Mesenteric fat pad (tissue), 1 donor: ENCODE measurements at places on chromosomes 3 and 15.

DNA sequence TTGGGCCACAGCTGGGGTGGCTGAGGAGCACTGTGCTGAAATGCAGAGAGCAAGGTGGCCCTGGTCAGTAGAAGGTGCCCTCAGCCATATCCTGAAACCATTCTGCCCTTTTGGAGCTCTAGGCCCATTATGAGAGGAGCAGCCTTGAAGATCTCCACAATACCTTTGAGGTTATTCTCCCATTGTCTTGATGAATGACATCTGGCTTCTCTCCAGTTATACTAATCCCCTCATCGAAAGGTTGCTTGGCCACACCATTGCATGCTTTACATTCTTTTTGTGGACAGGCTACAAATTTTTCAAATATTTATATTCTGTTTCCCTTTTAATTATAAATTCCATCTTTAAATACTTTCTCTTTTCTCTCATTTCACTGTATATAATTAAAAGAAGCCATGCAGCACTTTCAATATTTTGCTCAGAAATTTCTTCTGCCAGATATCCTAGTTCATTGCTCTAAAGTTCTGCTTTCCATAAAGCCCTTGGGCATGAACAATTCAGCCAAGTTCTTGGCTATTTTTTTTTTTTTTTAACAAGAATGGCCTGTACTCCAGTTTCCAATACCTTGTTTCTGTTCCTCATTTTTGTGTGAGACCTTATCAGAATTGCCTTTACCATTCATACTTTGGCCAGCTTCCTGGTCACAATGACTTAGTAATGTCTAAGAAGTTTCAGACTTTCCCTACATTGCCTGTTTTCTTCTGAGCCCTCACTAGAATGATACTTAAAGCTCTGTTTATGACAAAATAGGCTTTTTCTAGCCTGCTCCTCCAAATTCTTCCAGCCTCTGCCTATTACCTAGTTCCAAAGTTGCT lies 138.9 kb upstream of the SGO1 start:
- no peak for DNase-seq

- DNase-seq = no peak
Observed at GRCh38 chr15:21269121-21269520, 171.2 kb downstream of the POTEB3 start.

- DNase-seq = no peak
Observed at GRCh38 chr3:183539811-183540210, 15.7 kb downstream of the KLHL6 start.

DNA sequence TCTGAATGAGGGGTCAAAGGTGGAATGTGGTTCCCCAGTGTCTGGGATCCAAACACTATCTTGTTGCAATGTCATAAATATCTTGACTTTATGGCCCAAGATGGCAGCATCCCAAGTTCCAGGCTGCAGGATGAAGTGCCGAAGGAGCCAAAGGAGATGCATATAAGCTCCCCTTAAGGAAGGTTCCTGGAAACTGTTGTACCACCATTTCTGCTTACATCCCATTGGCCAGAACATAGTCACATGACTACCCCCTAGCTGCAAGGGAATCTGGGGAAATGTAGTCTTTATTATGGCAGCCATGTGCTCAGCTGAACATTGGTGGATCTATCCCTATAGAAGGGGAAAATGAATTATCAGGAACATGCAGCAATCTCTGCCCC lies 54.3 kb downstream of the BDH1 start:
- DNase-seq = no peak

GRCh38 chr15:63869371-63870042 lies 35.8 kb upstream of the HERC1 start:
- DNase-seq = peak; percentile 2

DNA sequence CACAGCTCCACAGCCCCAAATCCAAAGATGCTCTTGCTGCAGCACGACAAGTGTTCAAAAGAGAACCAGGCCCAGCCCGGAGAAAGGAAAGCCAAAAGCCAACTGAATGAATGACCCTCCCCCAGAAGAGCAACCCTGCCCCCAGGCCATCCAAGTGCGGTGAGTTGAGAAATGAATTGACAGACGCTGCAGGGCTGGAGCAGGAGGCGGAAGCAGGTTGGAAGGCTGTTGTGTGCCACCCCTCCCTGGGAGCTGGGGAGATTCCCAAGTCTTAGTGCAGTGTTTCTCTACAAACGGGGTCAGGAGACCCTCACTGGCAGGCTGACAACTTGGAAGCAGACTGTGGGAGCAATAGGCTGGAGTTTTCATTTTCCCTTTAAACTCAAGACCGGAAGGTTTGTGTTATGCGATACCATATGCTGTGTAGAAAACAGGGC lies 3.5 kb upstream of the SPTBN5 start:
- DNase-seq = no peak

GRCh38 chr15:41987925-41988275 lies 15.5 kb upstream of the EHD4 start:
- DNase-seq = peak; percentile 74

DNA sequence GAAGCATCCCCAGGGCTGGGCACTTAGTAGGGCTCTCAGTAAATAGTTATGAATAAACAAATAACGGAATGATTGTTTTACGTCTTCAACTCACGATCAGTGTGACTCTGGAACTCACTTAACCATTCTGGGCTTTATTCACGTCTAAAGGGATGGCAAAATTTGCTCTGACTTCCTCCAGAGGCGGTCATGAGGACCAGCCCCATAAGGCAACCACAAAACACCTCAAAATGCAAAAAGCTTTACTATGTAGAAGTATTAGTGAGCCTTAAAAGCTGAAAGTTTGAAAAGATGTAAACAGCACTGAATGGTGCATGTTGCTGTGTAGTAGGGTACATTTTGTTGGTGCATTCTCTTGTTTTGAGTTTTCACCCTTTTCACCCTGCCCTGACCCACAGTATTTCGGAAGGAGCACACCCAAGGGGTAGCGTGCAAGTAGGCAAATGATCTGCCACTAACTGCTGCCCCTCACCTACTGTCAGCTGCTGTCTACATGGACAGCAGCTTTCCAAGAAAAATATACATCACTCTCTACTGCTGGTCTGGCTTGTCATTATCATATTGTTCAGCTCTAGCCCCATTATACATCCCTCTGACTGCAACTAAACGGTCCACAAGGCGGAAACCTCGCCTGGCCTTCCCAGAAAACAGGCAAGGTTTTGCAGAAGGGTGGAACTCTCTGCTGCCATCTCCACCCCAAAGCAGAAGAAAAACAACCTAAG lies 308.5 kb upstream of the PROK2 start:
- no peak for DNase-seq

GRCh38 chr3:126146034-126146433 lies 34.4 kb downstream of the ALDH1L1 start:
- DNase-seq = peak; percentile 82

DNA sequence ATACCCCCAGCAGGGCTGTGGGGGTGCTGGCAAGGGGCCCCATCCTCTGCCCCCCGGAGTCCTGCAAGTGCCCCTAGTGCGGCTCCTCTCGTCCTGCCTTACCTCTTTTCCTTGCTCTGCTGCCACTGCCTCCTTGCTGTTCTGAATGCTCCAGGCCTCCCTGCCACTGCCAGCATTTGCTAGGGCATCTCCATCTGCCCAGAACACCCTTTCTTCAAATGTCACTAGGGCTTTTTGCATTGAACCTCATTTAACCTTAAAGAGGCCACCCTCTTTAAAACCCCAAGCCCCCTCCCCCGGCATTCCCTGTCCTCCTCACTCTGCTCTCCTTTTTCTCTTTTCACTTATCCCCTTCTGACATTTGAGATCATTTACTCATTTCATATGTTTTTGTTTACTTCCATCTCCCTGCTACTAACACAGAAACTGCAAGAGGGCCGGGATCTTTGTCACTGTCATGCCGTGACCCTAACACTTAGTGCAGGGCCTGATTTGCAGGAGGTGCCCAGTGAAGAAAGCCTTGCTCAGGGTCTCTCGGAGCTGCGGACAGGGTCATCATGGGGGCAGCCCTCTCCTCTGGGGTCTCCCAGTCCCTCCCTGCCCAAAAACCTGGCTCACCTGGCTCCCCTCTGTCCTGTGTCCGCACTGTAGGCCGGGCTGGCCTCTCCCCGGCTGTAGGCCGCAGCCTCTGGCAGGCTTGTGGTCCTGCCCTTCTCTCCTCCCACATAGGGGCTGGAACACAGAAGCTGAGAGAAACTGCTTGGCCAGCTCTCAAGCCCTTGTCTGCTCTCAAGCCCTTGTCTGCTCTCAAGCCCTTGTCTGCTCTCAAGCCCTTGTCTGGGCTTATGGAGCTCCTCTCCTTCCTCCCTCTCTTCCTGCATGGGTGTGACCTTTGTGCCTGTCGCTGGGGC lies at the start of gene ACOX2:
Gene ACOX2 (minus strand): TSS at position 690 of the 911 bp plus-strand sequence. CDS start 2,084 bp downstream, outside the sequence.
- DNase-seq = no peak

DNA sequence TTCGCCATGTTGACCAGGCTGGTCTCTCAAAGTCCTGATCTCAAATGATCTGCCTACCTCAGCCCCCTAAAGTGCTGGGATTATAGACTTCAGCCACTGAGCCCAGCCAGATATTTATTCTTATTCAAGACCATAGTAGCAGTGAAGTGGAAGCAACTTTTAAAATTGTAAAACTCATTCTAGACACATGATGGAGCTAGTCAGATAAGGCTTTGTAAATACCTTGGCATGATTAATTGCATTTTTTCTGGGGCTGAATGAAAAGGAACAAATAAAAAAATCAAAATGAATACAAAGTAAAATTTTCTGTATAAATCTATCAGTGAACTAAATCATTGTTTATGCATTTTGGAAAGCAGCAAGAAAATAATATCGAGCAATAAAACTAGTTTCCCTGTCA lies 4.1 kb upstream of the MYO1E start:
- DNase-seq = no peak

- DNase-seq = peak; percentile 93
Observed at GRCh38 chr3:131361464-131362421, 19.8 kb upstream of the NUDT16 start.

GRCh38 chr3:66582721-66583423 lies 82.0 kb upstream of the LRIG1 start:
- no peak for DNase-seq

DNA sequence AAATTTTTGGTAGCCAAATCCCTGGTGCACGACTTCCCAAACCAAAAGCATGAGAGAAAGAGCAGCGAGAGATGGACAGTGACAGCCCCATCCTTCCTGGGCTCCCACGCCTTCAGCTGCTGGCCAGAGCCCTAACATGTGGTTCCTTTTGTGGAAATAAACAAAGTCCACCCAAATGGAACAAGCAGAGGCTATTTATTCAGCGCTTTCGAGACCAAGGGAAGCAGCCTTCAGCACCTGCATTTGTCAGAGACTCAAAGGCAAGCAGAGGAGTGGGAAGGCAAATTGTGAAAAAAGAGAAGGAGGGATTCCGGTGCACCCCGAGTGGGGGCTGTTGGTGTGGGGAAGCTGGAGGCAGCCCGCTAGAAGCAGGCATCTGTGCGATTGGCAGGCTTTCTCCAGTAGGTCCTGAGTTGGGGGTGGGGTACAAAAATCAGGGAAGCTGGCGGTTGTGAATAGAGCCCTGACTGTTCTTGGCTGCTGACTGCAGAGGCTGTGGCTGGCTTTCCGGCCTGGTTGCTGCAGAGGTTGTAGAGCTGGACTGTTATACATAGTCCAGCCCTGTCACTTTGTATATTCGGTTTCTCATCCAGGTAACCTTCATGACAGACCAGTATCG lies 427.2 kb downstream of the OCA2 start:
- DNase-seq = no peak

- DNase-seq = no peak
Observed at GRCh38 chr3:182527745-182528144, 265.6 kb upstream of the ATP11B start.

DNA sequence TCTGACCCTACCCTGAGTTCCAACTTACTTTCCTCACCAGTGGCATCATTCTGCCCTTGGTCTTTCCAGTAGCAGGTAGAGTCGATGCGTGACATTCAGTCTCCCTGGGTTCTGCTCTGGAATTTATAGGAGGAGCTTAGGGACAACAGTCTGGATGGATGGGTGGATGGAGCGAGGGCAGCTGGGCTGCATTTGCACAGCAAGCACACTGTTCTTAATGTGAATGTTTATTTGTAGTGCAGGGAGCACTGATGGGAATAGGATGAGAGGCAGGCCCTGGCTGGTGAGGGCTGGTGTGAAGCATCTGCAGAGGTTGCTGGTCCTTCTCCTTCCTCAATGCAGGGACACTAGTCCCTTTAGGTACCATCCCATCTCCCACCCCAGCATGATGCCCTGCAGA lies 176.2 kb downstream of the EPHB1 start:
- DNase-seq = no peak

GRCh38 chr3:73739791-73740453 lies 115.2 kb upstream of the PDZRN3 start:
- no peak for DNase-seq

DNA sequence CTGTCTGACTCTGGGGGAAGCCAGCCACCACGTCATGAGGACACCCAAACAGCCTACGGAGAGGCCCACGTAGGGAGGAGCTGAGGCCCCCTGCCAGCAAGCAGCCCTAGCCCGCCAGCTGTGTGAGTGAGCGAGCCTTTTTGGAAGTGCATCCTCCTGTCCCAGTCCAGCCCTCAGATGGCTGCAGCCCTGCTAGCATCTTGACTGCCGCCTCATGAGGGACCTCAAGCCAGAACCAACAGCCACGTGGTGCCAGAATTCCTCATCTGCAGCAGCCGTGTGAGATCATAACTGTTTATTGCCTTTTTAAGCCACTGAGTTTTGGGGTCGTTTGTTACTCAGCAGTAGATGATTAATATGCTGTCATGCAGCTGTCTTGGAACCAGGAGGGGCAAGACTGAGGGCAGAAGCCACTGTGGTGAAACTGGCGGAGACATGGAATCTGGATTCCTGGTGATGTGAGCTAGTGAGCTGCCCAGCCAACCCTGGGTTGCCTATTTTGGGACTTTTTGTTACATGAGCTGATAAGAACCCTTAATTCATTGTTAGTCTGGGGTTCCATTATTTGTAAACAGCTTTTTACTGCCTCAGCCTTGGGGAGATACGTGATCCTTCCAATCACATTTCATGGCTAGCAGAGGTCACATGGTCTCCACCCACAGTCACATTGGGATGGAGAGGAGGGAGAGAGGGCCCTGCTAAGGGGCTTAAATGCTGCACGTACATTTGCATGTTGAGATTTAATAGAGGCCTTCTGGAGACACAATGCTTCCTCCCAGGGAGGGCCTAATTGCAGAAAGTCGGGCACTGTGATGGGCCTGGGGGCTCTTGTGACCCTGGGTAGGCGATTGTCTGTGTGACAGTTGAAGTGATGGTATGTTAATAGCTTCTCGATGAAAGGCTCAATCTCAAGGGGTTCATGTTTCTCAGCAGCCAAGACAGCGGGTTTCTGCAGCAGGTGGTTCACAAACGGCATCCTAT lies 73.8 kb downstream of the RPLP1 start:
- no peak for DNase-seq

GRCh38 chr3:54261141-54261540 lies 138.8 kb downstream of the CACNA2D3 start:
- DNase-seq = no peak

DNA sequence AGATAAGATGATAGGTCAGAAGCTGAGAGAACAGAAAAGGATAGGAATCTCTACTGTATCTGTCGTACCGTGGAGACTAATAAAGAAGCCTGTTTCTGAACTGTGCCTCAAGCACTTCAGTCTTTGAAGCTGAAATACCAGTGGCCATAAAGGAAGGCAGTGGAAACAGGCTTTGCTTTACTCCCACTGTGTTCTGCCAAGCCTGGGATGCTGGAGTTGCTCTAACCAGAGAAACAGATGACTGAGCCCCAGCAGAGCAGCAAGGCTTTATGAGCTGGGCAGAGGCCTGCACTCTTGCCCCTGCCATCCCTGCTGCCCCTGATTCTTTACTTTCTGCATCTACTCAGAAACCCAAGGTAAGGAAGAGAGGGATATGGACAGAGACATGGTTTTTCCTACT lies 89.4 kb downstream of the PDE8A start:
- no peak for DNase-seq

GRCh38 chr15:81277851-81278250 lies 46.1 kb downstream of the STARD5 start:
- DNase-seq = no peak

GRCh38 chr3:113227146-113227545 lies 15.8 kb downstream of the BOC start:
- DNase-seq = no peak
